ENCODE measurements at places on chromosomes 4 and X. TPM values are rescaled to one million over a fixed set of nuclear protein-coding genes. Genes with fewer than 3 reads are reported as not detected.

- no peak for DNase-seq
- H3K27ac ChIP-seq: no peak overlapping the region
- no peaks in the 10 kb centered on the region for H3K36me3 ChIP-seq
- H3K4me3 ChIP-seq: no peak overlapping the region
These were observed 212.9 kb downstream of the PDHA2 start for GRCh38 chr4:96052827-96053226.

Gene DOK7
- 1.6 TPM for total RNA-seq

DNA sequence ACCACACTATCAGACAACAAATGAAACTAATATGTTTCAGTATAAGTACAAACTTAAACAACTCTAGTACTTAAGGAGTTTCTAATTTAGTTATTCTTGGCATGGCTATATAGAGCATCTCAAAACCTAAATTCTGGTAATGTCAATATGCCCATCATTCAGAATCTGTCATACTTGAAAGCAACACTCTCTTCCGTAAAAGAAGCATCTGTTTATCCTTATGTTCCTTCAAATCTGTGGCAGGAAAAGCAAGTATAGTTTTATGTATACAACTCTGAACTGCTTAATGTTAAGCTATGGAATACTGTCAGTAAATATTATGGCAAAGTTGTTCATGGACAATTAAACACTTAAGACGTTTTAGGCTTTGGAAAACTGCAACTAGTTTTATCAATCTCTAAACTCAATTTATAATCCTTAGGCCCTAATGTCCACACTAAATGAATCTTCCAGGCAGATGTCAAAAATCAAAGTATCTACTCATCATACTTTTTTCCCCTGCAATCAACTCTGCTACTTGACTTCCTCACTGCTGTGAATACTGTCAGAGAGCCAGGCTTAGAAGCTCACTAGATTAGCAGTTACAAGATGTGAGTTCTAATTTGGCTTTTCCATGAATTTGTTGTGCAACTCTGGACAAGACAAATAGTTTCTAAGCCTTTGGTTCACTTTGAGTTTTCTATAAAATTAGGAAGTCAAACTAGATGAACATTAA lies 109.4 kb downstream of the SCLT1 start:
- H3K36me3 ChIP-seq: no peaks in the 10 kb centered on the region
- DNase-seq: peak; percentile 2
- no peak overlapping the region for H3K27ac ChIP-seq
- no peaks in the 10 kb centered on the region for H3K4me1 ChIP-seq

GRCh38 chr4:77360451-77360850 lies 203.4 kb downstream of the CCNG2 start:
- no peak for DNase-seq
- no peaks in the 10 kb centered on the region for H3K36me3 ChIP-seq
- H3K4me3 ChIP-seq: no peak overlapping the region
- H3K27me3 ChIP-seq: no peaks in the 10 kb centered on the region
- H3K4me1 ChIP-seq: no peaks in the 10 kb centered on the region
- H3K27ac ChIP-seq: no peak overlapping the region

Gene TCEAL7
- 3.5 TPM for total RNA-seq

DNA sequence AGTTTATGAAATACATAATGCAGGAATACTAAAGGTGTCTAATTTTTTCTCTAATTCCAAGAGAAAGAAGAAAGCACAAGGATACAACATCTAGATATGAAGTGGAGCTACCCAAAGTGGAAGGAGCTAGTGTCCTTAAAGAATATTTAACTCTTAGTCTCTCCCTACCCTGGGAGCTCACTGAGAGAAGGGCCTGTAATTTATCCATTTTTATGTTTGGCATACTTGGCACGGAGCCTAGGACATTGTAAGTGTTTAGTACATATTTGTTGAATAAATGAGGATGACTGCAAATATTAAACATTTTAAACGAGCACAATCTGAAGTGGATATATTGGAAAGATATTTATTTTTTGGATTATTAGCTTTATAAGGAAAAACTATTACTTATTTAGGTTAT lies 674.8 kb downstream of the IQCM start:
- H3K4me3 ChIP-seq: no peak overlapping the region
- H3K27me3 ChIP-seq: no peaks in the 10 kb centered on the region
- no peak for DNase-seq
- H3K36me3 ChIP-seq: no peaks in the 10 kb centered on the region
- no peaks in the 10 kb centered on the region for H3K4me1 ChIP-seq
- H3K27ac ChIP-seq: no peak overlapping the region

DNA sequence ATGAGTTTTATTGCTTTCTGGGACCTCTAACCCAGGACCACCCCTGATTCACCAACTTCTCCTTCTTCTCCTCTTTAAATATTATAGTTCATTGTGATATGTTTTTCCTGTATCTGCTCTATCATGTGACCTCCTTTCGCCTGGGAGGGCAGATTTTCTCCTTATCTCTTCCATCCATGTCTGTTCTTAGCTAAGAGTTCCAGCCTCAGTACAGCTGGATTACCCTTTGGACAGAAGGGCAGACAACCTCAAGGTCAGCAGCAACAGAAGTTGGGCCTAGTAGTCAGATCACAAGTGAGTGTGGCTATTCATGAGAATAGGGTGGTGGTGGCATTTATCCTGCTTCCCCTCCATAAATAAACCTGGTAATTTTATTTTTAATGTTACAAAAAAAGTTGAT lies 5.7 kb upstream of the XK start:
- H3K36me3 ChIP-seq: no peaks in the 10 kb centered on the region
- H3K4me3 ChIP-seq: no peak overlapping the region
- no peak overlapping the region for H3K27ac ChIP-seq
- no peaks in the 10 kb centered on the region for H3K27me3 ChIP-seq

GRCh38 chr4:47930971-47931804 lies 16.8 kb upstream of the NFXL1 start:
- no peaks in the 10 kb centered on the region for H3K27me3 ChIP-seq
- peak; percentile 59 for DNase-seq
- H3K36me3 ChIP-seq: no peaks in the 10 kb centered on the region
- H3K4me3 ChIP-seq: no peak overlapping the region

Gene GPRASP2
- total RNA-seq: 10.3 TPM

- H3K27me3 ChIP-seq: peaks cover 12% of the 10 kb centered on the region
- no peaks in the 10 kb centered on the region for H3K36me3 ChIP-seq
- H3K4me1 ChIP-seq: no peaks in the 10 kb centered on the region
- DNase-seq: no peak
- H3K4me3 ChIP-seq: no peak overlapping the region
These were observed 21.2 kb upstream of the DHRSX start for GRCh38 chrX:2521927-2522386.

Gene ANXA3
- 147 TPM for total RNA-seq

- H3K27me3 ChIP-seq: no peaks in the 10 kb centered on the region
- H3K4me1 ChIP-seq: no peaks in the 10 kb centered on the region
- no peaks in the 10 kb centered on the region for H3K36me3 ChIP-seq
- H3K27ac ChIP-seq: no peak overlapping the region
These were observed 200.2 kb downstream of the HS3ST1 start for GRCh38 chr4:11228530-11228929.

- H3K27ac ChIP-seq: no peak overlapping the region
- no peaks in the 10 kb centered on the region for H3K27me3 ChIP-seq
- H3K4me3 ChIP-seq: no peak overlapping the region
- no peaks in the 10 kb centered on the region for H3K4me1 ChIP-seq
- no peaks in the 10 kb centered on the region for H3K36me3 ChIP-seq
- DNase-seq: no peak
These were observed 117.4 kb downstream of the DIPK2B start for GRCh38 chrX:45083314-45083713.

DNA sequence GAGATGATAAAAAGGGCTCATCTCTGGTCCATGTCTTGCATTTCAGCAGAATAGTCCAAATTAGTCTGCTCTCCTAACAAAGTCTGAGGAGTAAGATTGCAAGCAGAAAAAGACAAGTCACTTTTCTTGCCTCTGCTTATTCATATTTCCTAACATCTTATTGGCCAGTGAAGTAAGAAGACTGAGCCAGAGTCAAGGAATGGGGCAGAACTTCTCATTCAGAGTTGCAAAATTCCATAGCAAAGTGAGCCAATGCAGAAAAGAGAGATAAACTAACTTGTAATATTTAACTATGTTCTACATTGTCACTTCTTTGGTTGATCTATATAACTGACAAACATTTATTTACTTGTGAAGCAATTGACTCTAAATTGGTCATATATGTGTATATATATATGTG lies 2304.0 kb downstream of the ARAP2 start:
- no peak overlapping the region for H3K4me3 ChIP-seq
- no peak for DNase-seq
- H3K4me1 ChIP-seq: no peaks in the 10 kb centered on the region
- no peaks in the 10 kb centered on the region for H3K27me3 ChIP-seq
- H3K27ac ChIP-seq: no peak overlapping the region

Gene SOD3
- total RNA-seq: 80.0 TPM

DNA sequence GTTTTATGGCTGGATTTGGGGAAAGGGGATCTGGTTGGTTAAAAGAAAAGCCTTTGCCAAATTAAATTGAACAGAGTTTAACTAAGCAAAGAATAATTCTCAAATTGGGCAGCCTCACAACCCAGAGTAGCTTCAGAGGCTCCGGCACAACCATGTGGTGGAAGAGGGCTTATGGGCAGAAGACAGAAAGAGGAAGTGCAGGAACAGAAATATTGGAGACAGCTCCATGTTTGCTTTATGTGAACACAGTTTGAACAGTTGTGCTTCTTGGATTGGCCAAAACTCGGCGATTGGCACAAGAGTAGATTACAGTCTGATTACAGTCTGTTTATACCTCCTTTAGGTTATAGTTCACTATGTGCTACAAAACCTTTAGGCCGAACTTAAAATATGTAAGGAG lies 562.7 kb downstream of the TRIML1 start:
- H3K4me3 ChIP-seq: no peak overlapping the region
- H3K36me3 ChIP-seq: no peaks in the 10 kb centered on the region
- no peak overlapping the region for H3K27ac ChIP-seq
- no peak for DNase-seq

- no peak for DNase-seq
- no peak overlapping the region for H3K27ac ChIP-seq
- H3K4me3 ChIP-seq: no peak overlapping the region
- peaks cover 11% of the 10 kb centered on the region for H3K36me3 ChIP-seq
- no peaks in the 10 kb centered on the region for H3K27me3 ChIP-seq
These were observed 166.7 kb downstream of the FAT4 start for GRCh38 chr4:125481334-125482045.

- no peaks in the 10 kb centered on the region for H3K4me1 ChIP-seq
- no peak overlapping the region for H3K27ac ChIP-seq
- no peak for DNase-seq
- H3K4me3 ChIP-seq: no peak overlapping the region
- no peaks in the 10 kb centered on the region for H3K36me3 ChIP-seq
- H3K27me3 ChIP-seq: no peaks in the 10 kb centered on the region
These were observed 250.4 kb downstream of the ADAMTS3 start for GRCh38 chr4:72318421-72319170.

Gene NDP
- not detected for total RNA-seq

Gene RHOXF1
- total RNA-seq: not detected

DNA sequence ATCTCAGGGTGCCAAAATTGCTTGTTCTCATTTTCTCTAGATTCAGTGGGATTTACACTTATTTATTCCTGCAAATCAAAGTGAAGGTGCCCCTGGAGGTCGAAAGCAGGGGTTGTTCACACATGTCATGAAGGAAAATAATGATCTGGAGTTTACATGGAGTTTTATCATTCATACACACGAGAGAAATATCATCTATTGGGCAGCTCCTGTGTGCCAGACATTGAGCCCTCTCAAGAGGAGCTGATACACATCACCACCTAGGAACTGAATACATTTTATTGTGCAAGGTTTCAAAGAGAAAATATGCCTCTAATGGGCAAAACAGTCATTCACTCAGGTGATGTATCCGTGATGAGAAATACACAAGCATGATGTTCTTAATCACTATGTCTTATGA lies 23.5 kb downstream of the CLNK start:
- H3K4me1 ChIP-seq: no peaks in the 10 kb centered on the region
- H3K4me3 ChIP-seq: no peak overlapping the region
- H3K27ac ChIP-seq: no peak overlapping the region
- H3K27me3 ChIP-seq: no peaks in the 10 kb centered on the region

GRCh38 chrX:17046478-17047097 lies 100.1 kb downstream of the REPS2 start:
- no peaks in the 10 kb centered on the region for H3K27me3 ChIP-seq
- no peak overlapping the region for H3K27ac ChIP-seq
- H3K36me3 ChIP-seq: peaks cover 4% of the 10 kb centered on the region

Gene RGN
- 4.1 TPM for total RNA-seq

Gene PHKA1
- total RNA-seq: 4.8 TPM

DNA sequence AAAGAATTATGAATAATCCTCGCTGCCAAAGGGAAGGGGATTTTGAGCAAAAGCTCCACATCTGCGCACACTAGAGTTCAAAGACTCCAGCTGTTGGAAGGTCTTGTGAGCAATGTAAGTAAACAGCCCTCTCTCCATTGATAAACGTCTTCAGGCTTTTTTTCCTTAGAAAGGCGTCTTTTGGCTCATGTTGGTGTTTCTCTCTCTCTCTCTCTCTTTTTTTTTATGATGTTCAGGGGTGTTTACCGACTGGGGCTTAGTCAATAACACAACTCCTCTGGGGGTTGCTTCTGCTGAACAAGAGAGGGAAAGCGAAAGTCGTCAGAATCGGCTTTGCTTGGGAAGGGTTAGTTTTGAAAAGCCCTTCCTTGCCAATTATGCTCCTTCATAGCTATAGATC lies 53.2 kb upstream of the C1QTNF7 start:
- H3K4me1 ChIP-seq: peaks cover 27% of the 10 kb centered on the region
- peak; percentile 71 for DNase-seq
- H3K36me3 ChIP-seq: no peaks in the 10 kb centered on the region
- no peak overlapping the region for H3K4me3 ChIP-seq

Data from left lung (tissue), 14 donors.